AG08395 (cell line): ENCODE measurements at places on chromosomes 6 and 20.
A peak's percentile ranks its signal among the peaks of the same experiment; 100 is the strongest.

DNA sequence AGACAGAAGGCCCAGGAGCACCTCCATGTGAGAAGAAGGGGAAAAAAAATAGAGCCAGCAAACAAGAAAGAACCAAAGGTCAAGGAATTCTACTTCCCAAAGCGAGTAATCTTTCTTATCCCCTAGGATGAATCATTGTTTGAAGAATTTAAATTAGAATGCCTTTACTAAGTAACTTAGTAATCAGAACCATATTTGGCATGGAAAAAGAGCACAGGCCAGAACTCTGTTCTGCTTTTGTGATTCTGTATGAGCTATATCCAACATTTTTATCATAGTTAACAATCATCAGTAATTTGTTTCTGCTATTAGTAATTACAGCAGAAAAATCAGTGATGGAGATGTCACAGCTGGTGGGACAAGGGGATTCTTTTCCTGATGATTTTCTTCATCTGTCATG is 228.8 kb upstream of the FAM83B start:
- peak; percentile 76 for DNase-seq

DNA sequence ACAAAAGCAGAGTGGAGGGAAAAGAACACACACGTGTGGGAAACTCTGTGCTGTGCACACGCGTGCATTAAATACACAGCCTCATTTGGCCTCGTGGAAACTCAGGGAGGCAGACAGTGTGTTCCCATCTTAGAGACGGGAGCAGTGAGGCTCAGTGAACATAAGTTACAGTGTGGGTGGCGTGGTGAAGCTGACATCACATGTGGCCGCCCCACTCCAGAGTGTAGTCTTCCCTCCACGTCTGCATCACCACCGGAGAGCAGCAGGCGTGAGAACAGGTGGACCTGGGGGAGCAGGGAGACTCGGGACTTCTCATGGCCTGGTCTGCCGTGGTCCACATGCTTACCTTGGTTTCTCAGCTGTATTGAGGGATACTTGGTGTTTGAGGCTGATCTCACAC is 51.7 kb downstream of the THBS2 start:
- DNase-seq, result no peak

DNA sequence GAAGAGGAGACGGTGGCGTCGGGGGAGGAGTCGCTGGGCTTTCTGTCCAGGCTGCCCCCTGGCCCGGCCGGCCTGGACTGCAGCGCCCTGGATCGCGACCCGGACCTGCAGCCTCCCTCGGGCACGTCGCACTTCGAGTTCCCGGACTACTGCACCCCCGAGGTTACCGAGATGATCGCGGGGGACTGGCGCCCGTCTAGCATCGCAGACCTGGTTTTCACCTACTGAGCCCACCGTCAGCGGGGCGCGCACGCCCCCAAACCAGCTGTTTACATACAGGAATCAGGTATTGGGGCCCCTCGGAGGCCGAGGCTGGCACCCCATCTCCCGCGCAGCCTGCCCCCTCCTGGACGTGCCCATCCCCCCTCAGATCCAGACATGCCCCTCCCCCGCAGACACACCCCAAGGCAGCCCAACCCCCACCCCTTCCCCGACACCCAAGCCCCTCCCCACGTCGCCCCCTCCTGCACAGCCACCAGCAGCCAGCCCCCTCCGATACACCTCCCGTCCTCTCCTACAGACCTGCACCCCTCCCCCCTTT is 1.4 kb downstream of the SOX12 start:
- DNase-seq, result no peak

GRCh38 chr6:148851683-148852556 is 105.1 kb downstream of the UST start:
- DNase-seq, result no peak

DNA sequence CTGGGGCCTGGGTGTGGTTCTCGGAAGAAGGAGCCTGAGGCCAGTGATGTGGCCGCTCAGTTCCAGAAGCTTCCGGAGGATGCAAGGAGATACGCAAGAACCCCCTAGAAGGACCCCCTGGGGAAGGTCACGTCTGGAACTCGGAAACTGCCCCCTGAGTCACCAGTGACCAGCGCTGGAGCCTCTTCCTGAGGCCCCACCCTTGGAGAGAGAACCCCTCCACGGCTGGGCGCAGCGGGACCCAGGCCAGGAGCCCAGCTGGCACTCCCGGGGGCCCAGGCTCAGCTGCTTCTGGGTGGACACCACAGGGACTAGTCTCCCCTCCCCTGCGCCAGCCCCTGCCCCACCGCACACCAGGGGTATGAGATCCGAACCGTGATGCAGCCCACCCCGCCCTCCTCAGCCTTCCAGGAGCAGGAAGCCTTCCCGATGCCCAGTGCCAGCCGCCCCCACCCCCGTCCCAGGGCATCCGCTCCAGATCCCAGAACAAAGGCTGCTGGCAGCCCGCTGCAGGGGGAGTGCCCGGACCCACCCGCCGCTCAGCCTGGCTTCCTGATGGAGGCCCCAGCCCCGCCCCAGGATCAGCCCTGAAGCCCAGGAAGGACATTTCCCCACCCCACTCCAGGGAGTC is 7.5 kb downstream of the LAMA5 start:
- no peak for DNase-seq

DNA sequence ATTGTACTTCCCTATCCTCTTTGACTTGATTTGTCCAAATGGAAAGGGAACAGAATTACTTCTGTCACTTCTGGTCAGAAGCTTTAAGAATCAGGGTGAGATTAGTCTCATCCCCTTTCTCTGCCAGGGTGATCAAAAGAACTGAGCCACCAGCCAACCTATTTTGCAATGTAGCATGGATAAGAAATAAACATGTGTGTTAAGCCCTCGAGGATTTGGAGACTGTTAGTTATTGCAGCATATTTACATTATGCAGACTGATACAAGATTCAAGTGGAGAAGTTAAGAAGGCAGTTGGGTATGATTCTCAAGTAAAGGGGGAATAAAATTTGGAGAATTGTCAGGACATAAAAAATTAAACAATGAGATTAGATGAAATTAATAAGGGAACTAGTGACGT is 106.0 kb downstream of the FRK start:
- no peak for DNase-seq

DNA sequence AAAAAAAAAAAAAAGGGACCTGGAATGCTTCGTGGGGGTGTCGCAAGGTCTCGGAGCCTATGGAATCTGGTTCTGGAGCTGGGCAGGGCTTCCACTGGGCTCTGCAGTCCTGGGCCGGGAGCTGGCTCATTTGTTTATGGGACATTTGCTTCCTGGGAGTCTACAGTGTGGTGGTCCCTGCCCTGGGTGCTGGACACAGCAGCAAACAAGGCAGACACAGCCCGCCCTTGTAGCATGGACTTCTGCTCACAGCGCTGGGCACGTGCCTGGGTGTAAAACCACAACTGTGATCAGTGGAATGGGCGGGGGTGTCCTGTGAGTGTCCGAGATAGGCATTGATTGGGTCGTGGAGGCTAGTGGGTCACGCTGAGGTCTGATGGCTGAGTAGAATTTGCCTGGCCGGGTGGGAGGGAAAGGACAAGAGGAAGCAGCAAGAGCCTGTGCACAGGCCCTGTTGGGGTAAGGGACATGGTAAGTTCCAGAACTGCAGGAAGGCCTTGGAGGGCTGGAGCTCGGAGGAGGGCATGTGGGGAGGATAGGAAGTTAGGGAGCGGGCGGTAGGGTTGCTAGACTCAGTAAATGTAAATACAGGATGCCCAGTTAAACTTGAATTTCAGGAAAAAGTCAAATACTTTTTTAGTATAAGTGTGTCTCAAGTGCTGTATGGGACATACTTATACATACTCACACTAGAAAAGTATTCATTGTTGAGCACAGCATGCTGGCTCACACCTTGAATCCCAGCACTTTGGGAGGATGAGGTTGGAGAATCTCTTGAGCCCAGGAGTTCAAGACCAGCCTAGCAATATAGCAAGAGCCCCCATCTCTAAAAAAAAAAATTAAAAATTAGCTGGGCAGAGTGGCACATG is 61.3 kb upstream of the PMEPA1 start:
- DNase-seq, result no peak

- DNase-seq, result no peak
These were observed 17.1 kb downstream of the ROMO1 start for GRCh38 chr20:35716330-35716729.

- DNase-seq, result no peak
These were observed 12.7 kb downstream of the DYNLRB1 start for GRCh38 chr20:34528921-34529297.

DNA sequence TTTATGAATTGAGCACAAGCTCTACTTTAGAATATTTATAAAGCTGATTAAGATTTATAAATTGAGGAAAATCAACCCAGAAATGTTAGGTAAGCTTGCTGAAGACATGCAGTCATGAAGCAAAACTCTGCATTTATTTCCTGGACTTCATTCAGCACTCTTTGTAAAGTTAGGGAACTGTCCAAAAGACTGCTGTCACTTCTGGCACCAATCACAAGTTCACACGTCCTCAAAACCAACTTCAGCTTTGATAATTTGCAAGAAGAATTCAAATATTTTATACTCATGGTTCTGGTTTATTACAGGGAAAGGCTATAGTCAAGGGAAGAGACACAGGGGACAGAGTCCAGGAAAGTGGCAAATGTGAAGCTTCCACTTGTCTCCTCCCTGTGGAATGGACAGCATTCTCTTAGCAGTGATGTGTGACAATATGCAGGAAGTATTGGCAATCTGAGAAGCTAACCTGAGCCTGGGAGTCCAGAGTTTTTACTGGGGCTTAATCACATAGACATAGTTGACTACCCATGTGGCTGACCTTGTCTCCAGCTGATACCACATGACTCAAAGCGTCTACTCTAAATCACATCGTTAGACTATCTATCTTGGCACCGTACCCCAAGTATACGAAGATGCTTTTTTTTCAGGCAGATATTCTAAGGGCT is 85.4 kb downstream of the PPP1R14C start:
- DNase-seq, result no peak

- no peak for DNase-seq
These were observed 58.8 kb upstream of the ZNF831 start for GRCh38 chr20:59104831-59105230.

GRCh38 chr6:159952289-159953005 is 16.4 kb upstream of the IGF2R start:
- DNase-seq, result no peak

- DNase-seq, result no peak
These were observed 25.0 kb upstream of the CDKAL1 start for GRCh38 chr6:20509212-20509611.

DNA sequence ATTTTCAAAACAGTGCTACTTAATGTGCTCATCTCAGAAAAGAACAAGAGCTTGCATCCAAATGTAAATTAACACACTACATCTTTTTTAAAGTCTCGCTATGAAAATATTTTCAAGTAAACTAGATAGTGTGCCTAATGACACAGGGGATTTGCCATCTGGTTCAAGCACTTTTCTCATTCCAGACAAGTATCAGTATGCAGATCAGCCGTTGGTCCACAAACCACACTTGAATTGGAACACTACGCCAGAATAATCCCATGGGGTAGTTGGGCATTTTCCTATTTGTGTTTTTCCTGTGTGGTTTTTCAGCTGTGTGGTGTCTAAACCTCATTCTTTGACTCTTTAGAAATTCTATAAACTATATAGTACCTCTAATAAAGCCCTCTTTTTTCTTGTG is 256.2 kb downstream of the EPHA7 start:
- DNase-seq, result no peak

DNA sequence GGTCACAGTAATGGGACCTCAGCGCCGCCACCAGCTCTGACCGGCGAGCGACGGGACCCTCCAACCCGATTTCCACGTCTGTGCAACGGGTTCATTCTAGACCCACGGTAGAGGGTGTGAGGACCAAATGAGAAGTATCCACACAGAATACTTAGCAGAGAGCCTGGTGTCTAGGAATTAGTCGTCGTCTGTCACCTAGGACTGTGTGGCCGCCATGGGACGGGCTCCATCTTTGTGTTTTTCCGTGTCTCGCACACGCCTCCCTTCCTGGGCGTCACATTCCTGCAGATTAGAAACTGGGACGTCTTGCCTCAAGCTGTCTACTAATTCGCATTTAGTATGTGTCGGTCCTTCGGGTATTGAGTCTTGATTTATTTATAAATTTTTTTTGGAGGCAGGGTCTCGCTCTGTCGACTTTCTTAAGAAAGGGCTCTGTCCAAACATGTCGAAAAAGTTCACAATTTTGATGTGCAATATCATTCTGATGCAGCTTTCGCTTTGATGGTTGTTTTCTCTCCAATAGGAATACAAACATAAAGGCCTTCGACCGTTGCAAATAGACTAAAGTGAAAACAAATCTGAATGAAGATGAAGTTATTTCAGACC is 563 bp downstream of the MGME1 start:
- DNase-seq, result peak; percentile 29

DNA sequence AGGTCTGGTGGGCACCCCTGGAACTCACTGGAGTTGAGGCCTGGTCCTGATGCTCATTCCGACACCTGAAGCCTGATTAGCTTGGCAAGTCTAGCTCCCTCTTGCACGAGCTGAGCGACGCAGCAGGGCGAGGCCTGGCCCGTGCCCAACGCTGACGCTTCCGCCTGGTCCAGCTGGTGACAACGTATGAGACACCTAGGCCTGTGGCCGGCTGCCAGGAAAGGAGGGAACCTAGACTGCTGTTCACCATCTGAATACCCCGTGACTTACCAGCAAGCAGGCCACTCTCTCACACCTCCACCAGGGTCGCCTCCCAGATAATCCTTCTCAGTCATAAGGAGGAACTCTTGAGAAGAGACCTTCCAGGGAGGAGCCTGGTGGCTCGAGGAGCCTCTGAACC is 24.5 kb downstream of the YTHDF1 start:
- DNase-seq, result no peak

- no peak for DNase-seq
These were observed 121.6 kb downstream of the HIVEP2 start for GRCh38 chr6:142823256-142823902.

- no peak for DNase-seq
These were observed 24.7 kb upstream of the ELMO2 start for GRCh38 chr20:46430921-46431712.

- no peak for DNase-seq
These were observed 18.1 kb downstream of the MYT1 start for GRCh38 chr20:64182146-64182865.

- peak; percentile 47 for DNase-seq
These were observed 24.6 kb upstream of the GTSF1L start for GRCh38 chr20:43751167-43752050.

DNA sequence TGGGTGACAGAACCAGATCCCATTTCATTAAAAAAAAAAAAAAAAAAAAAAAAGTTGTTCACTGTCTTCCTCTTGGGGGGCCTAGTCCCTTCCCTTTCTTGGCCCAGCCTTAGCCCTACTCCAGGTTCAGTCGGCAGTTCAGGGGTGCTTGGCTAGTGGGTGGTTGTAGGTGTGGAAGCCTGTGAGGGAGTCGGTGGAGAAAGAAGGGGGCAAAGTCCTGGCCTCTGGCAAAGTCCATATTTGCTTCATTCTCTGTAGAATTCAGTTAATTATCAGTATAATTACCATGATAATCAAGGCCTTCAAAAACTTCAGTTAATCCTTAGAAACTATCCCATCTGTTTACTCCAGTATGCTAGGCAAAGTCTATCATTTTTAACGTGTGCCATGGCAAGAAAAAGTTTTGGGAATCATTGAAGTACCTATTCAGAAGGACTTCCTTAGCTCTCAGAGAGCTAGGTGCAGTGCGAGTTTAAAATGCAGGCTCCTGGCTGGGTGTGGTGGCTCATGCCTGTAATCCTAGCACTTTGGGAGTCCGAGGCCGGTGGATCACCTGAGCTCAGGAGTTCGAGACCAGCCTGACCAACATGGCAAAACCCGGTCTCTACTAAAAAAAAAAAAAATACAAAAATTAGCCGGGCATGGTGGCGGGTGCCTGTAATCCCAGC is 205.7 kb upstream of the ARG1 start:
- DNase-seq, result no peak
